Astrocyte (in vitro differentiated cells and primary cell): ENCODE measurements at places on chromosomes 1 and 21.
A peak's percentile ranks its signal among the peaks of the same experiment; 100 is the strongest.

- H3K36me3 ChIP-seq = no peaks in the 10 kb centered on the region
- H3K27me3 ChIP-seq = no peaks in the 10 kb centered on the region
- no peak overlapping the region for H3K27ac ChIP-seq
Observed at GRCh38 chr1:6259491-6260362, 1.2 kb downstream of the GPR153 start.

DNA sequence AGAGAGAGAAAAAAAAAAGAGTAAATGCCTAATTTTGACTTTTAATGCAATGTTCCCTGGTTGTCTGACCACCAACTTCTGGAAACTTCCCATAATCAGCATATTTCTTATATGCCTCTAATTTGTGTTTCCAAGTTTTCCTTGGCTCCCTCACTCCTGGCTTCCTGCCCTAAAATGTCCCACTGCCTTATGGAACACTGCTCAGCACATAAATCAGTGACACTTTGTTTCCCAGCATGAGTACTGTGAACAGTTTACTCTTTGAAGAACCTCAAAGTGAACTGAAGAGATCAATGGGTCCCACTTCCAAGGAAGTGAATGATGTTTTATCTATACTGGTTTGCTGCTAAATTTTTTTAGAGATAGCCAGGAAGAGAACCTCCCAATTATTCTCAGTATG is 271.3 kb upstream of the PRMT6 start:
- no peaks in the 10 kb centered on the region for H3K36me3 ChIP-seq
- H3K4me3 ChIP-seq = no peak overlapping the region
- H3K27ac ChIP-seq = no peak overlapping the region
- H3K4me1 ChIP-seq = no peaks in the 10 kb centered on the region

GRCh38 chr1:39788426-39788757 is 273 bp downstream of the BMP8B start:
- peaks cover 30% of the 10 kb centered on the region for H3K27me3 ChIP-seq
- no peak for DNase-seq
- no peaks in the 10 kb centered on the region for H3K36me3 ChIP-seq

GRCh38 chr1:66723985-66724384 is 28.3 kb upstream of the DYNLT5 start:
- H3K36me3 ChIP-seq = no peaks in the 10 kb centered on the region
- DNase-seq = peak; percentile 16
- H3K27ac ChIP-seq = no peak overlapping the region
- peaks cover 3% of the 10 kb centered on the region for H3K4me1 ChIP-seq
- no peak overlapping the region for H3K4me3 ChIP-seq

GRCh38 chr1:20721117-20722061 is 3.6 kb upstream of the KIF17 start:
- DNase-seq = no peak
- no peaks in the 10 kb centered on the region for H3K36me3 ChIP-seq
